ENCODE measurements at places on chromosomes 5 and 9.

DNA sequence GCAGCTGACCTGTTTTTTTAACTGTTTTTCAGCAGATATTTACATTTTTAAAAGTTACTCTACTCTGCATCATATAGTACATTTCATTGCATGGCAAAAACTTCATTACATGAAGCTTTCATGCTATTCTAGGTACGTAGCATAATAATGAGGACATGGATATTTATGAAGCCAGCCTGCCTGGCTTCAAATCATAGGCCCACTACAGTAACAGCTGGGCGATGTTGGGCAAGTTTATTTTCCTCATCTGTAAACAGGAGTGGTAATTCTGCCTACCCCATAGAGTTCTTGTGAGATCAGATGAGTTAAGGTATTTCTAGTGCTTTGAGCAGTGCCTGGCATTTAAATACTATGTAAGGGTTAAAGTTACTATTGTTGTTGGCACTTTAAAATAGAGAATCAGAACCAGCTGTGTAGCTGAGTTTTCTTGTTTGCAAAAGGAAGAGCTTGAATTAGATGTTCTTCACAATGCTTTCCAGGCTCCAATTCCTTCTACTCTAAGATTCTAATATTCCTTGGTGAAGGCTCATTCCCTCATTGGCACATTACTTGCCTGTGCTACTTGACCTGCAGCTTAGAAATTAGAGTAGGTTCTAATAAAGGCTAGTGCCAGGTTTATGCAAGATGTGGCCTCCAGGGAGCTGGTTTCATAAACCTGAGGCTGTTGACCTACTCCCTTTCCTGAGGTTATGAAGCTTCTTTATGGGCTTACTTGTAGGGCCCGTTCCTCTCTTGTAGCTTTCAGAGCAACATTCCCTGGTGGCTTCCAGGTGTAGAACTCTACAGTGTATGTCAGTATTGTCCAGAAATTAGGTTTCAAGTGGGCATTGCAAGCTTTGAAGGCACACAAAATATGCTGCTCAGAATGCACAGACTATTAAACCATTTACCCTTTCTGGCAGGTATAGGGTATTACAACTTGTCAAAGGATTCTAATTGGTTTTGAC, 14.5 kb downstream of the ANP32B start:
- DNase-seq, result no peak

- DNase-seq, result no peak
Observed at GRCh38 chr9:108178318-108178717, 677.5 kb downstream of the ACTL7B start.

GRCh38 chr9:112137066-112137465, 38.0 kb downstream of the SUSD1 start:
- DNase-seq, result no peak

GRCh38 chr9:32579706-32580331, 6.9 kb upstream of the NDUFB6 start:
- DNase-seq, result peak; percentile 81

DNA sequence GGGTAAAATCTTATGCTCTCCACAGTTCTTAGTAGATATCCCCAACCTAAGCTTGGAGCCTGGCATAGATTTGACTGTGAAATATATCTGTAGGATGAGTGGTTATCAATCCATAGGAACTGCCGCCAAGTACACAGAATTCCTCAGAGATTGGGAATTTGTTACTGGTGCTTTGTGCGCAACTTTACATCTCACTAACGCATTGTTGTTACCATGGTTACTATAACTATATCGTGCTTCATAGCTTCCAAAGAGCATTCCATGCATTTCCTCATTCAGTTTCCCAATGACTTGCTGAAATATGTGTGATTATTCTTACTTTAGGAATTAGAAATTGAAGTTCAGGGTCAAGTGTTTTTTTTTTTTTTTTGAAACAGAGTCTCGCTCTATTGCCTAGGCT, 9.5 kb upstream of the GGTA1 start:
- no peak for DNase-seq

DNA sequence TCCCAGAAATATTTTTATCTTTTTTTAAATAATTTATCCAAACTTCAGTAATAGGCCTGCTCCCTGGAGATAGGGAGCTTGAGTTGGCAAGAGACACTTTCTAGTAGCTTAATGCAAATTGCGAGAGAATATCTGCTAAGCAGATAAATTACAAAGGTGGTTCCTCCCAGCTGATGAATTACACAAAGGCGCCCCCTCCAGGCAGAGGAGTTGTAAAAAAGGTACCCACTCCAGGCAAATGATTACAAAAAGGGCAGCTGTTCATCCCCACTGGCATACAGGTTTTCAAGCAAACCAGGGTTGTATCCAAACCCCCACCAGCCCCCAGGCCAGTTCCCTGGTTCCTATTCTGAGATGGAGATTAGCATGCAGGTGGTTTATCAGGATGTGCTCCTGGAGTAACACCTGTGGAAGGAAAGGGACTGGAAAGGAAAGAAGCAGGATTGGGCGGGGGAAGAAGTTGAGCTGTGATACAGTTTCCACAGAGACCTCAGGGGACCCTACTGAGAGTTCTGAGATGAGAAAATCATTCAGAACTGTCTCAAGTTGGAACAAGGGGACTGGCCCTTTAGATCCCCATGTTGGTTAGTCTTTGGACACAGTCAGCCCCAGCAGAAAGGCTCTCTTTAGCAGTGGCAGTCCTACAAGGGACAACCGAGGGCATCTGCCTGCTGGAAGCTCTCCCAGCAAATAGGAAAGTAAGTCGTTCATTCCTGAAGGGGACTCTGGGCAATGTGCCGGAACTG, 25.5 kb downstream of the ESM1 start:
- peak; percentile 3 for DNase-seq

GRCh38 chr9:101601904-101602765, 7.4 kb upstream of the PPP3R2 start:
- peak; percentile 75 for DNase-seq

All from hematopoietic multipotent progenitor cell treated with erythropoietin and hydrocortisone succinate and interleukin-3 and kit ligand, for 15 days (in vitro differentiated cells).